ENCODE measurements at places on chromosomes 11 and 22.

- no peak for DNase-seq
Observed at GRCh38 chr11:100575860-100576717, 111.0 kb upstream of the ARHGAP42 start.

DNA sequence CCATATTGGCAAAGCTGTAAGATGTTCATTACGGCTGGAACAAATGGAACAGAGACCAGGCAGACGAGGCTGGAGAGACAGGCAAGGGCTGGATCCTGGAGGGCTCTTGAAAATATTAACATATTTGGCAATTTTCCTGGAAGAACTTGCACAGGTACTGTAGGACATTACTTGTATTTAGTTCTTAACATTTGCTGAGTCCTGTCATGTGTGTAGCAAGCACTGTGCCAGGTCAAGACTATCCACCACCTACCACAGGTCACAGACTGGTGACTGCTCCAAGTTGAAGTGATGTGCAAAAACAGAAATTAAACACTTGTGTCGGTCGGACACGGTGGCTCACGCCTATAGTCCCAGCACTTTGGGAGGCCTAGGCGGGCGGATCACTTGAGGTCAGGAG is 58.7 kb upstream of the TNRC6B start:
- DNase-seq, result no peak

- no peak for DNase-seq
Observed at GRCh38 chr11:103680826-103681225, 355.6 kb upstream of the DDI1 start.

DNA sequence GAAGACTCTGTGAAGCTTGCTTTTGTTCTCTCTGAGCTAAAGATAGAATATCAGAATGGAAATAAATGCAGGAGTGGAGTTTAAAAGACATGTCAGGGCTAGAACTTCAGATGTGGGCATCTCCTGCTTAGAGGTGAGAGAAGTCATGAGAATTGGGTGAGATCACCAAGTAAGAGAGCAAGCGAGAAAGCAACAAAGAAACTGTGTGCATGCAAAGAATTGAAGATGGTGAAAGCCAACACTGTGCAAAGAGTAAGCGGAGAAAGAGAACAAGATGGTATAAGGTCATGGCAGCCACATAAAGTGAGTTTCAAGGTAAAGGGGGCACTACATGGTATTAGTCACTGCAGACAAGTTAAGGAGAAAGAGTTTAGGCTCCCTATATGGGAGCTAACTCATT is 57.3 kb upstream of the SCUBE2 start:
- no peak for DNase-seq

DNA sequence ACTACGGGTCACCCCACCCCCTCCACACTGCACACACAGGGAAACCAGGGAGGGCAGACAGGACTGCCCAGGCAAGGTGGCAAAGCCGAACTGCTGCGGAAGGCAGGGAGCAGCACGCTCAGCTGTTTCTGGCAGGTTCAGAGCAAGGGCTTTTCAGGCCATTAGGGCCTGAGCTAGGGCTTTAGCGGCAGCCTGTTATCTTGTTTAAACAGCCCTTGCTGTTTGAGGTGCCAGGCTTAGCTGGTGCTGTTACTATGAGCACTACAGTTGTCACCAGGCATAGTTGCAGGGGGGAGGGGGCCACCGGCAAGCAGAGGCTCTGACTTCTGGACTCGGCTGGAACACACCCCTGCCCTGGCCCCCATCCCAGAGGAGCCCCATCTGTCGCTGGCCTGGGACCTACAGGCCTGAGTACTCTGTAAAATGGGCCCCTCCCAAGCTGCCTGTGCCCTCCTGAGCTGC is 34.9 kb downstream of the RSPH14 start:
- DNase-seq, result no peak

DNA sequence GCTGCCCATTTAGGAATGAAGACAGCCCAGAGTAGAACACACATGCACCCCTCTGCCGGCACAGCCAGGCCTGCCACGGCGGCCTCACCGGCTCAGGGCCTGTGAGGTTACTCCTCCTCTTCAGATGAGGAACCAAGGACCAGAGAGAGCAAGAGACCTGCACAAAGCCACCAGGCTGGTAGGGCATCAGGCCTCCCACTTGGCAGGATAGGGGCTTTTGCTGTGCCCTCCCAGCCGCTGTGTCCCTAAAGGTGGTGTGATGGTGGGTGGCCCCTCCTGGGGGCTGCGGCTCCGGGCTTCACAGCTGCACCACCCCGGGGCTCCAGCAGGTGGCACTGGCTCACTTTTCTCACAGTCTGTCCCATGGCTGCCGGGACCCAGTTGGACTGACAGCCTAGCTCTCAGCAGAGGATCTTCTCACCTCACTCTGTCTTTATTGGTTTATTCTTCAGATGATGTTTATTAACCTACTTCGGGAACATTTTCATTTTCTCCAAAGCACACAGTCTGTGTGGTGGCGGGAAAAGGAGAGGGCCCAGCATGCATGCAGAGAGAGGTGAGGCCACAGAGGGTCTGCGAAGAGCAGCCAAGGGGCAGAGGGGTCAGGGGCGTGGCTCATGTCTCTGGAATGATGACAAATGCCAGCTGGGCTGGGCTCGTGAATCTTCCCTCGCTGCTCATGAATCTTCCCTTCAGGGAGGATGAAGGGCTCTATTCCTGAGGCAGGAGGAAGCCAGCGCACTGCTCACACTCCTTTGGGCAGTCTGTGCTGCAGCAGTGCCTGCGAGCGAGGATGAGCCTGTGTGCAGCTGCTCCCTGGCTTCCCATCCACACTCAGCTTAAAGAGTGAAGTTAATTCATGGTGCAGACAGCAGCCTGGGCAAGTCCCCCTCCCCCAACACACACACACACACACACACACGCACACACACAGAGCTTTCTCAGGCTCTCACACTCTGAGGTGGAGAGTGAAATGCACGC is 101.1 kb upstream of the PITPNB start:
- DNase-seq, result peak; percentile 40

GRCh38 chr11:9826390-9826789 is 162.5 kb downstream of the SWAP70 start:
- DNase-seq, result no peak

GRCh38 chr11:9820260-9820659 is 156.4 kb downstream of the SWAP70 start:
- DNase-seq, result no peak

DNA sequence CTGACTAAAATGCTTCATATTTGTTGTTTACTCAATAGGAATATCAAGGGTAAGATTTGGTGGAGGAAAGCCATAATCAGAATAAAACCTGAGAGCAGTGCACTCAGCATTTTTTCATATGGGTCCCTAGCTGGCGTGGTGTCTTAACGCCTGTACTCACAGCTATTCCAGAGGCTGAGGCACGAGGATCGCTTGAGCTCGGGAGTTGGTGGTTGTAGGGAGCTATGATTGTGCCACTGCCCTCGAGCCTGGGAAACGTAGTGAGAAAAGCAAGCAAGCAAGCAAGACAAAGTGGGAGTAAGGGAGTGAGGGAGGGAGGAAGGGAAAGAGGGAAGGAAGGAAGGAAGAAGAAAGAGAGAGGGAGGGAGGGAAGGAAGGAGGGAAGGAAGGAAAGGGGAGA is 242.5 kb downstream of the OR4C45 start:
- no peak for DNase-seq

- no peak for DNase-seq
Observed at GRCh38 chr22:34943830-34944229, 122.1 kb upstream of the ISX start.

DNA sequence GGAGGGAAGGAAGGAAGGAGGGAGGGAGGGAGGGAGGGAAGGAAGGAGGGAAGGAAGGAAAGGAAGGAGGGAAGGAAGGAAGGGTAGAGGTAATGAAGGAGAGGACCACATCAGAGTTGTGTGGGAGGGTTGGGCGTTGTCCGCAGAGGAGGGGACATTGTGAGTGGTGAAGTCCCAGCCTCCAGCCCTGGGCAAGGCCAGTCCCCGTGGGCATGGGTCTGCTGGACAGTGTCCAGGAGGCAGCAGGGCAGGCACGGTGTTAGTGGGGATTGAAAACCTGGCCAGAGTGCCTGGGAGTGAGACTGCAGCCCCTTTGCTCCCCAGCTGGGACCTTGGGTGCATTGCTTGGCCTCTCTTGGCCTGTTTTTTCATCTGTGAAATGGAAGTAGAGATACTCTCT is 1462.3 kb downstream of the BRD1 start:
- DNase-seq, result no peak

- DNase-seq, result no peak
Observed at GRCh38 chr11:3184732-3185347, 19.7 kb upstream of the OSBPL5 start.

GRCh38 chr11:65766535-65766934 is 14.2 kb downstream of the AP5B1 start:
- no peak for DNase-seq

GRCh38 chr22:43391306-43391705 is 20.5 kb upstream of the MPPED1 start:
- DNase-seq, result no peak

DNA sequence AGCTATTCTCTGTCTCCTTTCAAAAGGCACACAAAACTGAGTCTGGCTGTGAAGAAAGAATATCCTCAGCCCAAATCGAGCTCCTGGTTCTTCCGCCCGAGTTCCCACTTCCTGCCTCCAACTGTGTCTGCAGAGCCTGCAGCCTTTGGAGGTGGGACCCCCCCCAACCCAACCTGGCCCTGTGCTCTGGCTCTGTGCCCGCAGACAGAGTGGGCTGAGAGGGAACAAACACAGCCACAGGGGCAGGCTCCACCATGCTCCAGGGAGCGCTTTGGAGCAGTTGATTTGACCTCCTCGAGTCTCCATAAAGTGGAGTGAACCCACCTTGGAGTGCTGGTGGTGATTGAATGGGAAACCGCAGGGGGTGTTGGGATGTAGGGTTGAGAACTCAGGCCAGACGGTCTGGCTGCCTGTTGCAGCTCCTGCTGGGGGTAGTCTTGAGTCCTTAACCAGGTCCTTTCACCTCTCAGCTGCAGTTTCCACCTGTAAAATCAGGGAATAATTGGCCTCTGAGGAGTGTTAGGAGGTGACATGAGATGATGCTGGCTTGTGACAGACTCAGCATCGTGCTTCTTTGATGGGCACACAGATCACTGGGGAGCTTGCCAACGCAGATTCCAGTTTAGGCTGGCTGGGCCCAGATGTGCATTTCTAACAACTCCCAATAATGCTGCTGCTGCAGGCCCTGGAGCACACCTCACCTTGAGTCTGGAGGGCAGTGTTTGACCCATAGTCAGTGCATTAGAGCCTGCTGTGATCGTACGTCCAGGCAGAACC is 11.4 kb downstream of the DAGLA start:
- no peak for DNase-seq

DNA sequence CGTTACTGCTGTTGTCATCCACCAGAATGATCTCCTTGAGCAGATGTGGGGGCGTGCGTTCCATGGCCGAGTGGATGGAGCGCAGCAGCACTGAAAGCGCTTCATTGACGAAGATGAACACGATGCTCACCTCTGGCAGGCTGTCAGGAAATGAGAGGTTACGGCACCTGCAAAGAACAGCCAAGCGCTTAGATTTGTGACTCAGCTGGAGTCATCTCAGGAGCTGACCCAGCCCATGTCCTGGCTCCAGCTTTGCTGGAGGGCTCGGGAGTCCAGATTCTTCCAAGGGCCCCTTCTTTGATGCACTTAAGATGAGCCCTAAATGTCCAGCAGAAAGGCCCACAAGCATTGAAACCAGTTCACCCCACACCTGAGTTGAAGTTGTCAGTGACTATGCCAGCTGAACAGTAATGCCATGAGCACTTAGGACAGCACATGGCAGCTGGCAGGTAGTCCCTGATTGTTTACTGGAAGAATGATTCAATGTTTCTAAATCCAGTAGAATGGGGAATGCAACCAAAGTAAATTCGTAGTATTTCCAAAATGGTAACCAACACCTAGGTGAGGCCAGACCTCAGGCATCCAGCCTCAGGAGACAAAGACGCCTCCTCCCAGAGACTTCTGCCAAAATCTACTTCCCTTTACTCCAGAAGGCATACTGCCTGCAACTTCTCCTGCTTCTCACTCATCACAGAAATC is 79.7 kb upstream of the CSNK2A3 start:
- no peak for DNase-seq

DNA sequence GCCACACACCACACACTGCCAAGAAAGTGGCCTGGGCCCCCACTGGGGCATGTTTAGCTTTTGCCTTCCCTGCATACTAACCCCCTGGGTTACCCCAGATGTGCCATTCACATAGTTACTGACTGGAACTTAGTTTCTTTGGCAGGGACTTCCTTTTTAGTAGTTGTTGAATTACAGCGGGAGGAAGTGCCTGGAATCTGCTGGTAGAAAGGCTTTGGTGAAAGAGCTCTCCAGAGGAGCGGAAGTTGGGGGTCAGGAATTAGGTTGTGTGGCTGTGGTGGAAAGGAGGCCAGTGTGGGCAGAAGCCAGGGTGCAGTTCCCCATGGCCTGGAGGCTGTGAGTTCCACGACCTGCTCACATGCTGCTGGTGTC is 69.0 kb downstream of the MED15 start:
- no peak for DNase-seq

DNA sequence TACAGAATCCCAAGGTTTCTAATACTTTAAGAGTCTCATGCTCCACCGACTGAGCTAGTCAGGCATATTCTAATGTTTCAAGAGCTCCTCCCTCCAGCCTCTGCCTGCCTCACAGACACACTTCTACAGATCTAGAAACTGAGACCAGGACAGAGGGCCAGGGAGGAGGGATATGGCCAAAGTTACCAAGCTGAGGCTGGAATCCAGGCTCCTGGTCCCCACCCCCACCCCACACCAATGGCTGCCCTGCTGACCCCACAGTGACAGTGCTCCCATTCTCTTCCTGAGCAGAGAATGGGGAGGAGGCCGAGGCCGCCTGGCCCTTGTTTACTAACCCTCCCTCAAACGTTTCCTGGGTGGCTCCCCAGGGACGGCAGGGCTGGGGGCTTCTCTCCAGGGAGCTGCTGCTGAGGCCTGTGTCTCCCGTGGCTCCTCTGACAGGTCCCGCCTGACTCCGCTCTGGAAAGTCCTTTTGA is 2.2 kb downstream of the PLEKHB1 start:
- DNase-seq, result no peak

GRCh38 chr22:34019190-34019845 is 99.0 kb upstream of the LARGE1 start:
- DNase-seq, result no peak

DNA sequence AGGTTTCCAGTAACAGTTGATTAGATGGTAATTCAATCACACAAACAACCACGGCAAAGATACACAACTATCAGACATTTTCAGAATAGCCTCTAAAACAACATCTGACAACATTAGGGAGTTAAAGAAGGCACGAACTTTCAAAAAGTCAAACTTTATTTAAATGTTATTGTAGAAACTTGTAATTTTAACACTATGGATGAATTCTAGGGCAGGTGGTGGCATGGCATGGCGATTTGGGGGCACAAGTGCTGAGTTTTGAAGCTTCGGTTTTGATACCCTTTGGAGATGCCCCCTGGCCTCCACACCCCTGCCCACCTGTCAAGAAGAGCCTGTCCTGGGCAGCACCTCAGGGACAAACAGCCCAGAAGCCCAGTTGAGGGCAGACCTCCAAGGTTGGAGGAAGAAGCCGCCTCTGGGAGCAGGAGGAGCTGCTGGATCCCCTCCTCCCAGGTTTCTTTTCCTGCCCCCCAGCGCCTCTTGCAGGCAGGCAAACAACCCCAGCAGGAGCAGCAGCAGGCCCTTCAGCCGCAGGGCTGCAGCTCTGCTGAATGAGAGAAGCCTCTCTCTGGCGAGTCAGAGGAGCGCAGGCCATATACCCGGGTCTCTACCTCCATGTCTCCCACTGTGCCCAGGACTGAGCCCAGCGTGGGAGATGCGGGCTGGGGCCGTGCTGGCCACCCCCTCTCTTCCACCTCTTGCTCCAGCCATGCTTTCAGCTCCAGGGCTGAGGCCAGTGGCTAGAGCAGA is 102.1 kb upstream of the IGLL5 start:
- no peak for DNase-seq

GRCh38 chr11:115364896-115365295 is 139.3 kb downstream of the CADM1 start:
- no peak for DNase-seq

Measured in CD4-positive, alpha-beta T cell treated with Interleukin-6 at 100 ng/mL for 8 hours (primary cell).